ENCODE measurements at places on chromosomes 7 and 10.
A peak's percentile ranks its signal among the peaks of the same experiment; 100 is the strongest.

GRCh38 chr10:86261470-86261869 lies 105.1 kb downstream of the GRID1 start:
- DNase-seq, result no peak

- DNase-seq, result no peak
Observed at GRCh38 chr10:44897049-44897448, 14.1 kb upstream of the TMEM72 start.

DNA sequence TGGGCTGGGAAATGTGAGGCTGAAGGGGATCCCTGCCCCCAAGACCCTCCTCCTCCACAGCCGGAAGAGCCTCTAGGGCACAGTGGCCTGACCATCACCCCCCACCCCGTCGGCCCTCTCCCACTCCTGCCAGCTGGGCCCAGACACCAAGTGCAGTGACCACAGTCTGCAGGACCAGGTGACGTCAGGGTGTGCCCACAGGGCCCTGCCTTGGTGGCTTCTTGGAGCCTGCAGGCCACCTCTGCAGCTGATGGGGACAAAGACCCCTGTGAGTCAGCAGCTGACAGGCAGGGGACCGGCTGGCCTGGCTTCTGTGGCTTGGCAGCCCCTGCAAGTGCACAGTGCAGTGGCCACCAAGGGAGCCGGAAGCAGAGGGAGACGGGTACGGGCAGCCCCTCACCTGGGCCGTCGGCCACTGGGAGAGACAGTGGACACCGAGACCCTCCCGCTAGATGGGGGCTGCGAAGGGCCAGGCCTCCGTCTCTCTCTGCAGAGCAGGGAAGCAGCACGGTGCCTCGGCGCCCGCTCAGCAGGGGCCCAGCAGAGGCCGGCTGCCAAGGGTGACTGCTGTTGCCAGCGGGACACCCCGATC lies 274.6 kb downstream of the ELFN1 start:
- DNase-seq, result no peak

DNA sequence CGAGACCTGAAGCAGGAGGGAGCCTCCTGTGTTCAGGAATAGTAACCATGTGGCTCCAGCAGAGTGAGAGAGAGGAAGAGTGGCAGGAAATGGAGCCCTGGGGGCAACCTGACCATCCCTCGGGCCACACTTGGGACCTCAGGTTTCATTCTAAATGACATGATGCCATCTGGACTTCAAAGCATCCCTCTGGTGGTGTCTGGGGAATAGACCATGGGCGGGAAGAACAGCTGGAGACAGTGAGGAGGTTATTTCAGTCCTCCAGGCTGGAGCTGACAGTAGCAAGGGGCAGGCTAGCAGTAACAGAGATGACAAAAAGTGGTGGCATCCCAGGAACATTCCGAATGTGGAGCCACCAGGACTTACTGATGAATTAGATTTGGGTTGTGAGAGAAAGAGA lies 44.8 kb downstream of the AKR1B1 start:
- DNase-seq, result no peak

- DNase-seq, result peak; percentile 41
Observed at GRCh38 chr10:63819753-63820329, 298.6 kb downstream of the REEP3 start.

DNA sequence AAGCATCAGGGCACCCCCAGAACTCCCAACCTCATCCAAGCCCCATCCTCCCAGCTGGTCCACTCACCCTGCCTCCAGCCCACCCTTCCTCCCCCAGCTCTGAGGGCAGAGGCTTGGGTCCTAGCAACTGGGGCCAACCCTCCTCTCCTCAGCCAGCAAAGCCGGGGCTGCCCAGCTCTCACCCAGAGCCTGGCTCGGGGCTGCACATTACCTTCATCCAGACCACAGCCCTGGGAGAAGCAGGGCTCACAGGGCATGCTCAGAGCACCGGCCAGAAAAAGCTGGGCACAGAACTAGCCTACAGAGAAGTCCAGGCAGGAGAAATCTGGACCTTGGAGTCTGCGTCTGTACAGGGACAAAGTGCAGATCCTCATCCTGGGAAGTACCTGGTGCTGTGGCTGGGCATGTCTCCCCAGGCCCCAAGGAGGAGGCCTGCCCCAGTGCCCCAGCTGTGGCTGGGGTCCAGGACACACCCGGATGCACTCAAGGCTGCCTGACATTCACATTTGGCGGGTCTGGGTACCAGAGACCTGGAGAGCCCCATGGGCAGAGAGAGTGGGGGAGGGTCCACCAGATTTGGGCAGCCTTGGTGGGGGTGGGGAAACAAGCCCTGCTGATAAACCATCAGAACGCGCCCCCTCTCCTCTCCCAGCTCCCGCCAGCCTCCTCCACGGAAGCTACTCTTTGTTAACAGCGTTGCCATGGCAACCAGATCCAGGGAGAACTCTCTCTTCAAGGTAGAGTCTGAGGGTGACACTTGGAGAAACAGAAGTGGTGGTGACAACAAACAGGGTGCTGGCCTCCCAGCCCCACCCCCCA lies 5.1 kb downstream of the RASGEF1A start:
- DNase-seq, result no peak

DNA sequence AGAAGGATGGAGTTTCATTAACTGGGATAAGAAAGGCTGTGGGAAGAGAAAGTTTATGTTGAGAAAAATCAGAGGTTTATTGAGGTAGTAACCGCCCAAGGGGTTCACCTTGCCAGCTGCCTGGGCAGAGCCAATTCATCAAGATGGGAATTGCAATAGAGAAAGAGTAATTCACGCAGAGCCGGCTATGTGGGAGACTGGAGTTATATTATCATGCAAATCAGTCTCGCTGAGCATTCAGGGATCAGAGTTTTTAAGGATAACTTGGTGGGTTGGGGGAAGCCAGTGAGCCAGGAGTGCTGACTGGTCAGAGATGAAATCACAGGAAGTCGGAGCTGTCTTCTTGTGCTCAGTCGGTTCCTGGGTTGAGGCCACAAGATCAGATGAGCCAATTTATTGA lies 70.6 kb downstream of the MALRD1 start:
- DNase-seq, result no peak

DNA sequence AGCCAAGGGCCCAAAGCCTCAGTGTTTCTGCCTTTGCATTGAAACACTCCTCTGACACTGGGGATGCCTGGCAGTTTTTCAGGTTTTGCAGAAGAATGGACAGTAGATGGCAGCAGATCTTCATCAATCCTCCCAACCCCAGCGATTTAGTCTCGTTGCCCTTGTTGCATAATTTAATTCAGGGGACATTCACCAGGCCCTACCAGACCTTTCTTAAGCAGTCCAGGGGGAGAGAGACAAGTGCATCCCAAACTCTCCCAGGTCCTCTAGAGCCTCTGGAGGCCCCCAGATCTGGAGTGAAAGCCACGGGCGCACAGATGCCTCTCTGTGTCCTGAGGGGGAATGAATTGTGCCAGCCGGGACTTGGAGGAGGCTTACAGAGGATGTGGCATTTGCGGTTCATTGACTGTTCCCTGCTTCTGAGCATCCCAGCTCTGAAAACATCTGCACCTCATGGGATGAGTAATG lies 29.6 kb downstream of the MINDY4 start:
- DNase-seq, result peak; percentile 25

DNA sequence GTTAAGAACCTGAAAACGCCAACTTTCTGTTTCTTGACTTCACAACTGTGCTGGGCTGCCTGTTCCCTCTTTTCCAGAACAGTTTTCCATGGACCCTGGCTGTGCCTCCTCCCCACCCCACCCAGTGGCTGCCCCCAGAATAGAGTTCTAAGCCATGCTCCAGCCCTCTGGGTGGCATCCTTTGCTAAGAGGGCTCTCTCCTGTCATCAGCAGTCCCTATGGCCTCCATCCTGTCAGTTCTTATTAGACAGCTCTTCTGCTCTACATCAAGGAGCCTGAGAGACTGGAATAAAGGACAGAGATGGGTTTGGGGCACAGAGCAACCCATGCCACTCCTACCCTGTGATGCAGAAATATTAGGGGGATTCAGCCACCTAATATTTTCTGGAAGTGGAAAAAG lies 13.9 kb upstream of the LRRC4 start:
- DNase-seq, result no peak

DNA sequence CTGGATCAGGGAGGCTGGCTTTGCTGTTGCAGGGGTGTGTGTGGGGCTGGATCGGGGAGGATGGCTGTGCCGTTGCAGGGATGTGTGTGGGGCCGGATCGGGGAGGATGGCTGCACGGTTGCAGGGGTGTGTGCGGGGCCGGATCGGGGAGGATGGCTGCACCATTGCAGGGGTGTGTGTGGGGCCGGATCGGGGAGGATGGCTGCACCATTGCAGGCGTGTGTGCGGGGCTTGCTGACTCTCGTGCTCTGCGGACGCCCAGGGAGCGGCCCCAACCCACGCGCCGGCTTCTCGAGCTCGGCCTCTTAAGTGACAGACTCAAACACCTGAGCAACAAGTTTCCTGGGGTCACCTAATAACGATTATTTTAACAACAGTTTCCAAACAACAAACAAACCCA lies 518.2 kb downstream of the DNAJB6 start:
- no peak for DNase-seq

GRCh38 chr10:17199351-17199804 lies 2.1 kb downstream of the TRDMT1 start:
- DNase-seq, result no peak

DNA sequence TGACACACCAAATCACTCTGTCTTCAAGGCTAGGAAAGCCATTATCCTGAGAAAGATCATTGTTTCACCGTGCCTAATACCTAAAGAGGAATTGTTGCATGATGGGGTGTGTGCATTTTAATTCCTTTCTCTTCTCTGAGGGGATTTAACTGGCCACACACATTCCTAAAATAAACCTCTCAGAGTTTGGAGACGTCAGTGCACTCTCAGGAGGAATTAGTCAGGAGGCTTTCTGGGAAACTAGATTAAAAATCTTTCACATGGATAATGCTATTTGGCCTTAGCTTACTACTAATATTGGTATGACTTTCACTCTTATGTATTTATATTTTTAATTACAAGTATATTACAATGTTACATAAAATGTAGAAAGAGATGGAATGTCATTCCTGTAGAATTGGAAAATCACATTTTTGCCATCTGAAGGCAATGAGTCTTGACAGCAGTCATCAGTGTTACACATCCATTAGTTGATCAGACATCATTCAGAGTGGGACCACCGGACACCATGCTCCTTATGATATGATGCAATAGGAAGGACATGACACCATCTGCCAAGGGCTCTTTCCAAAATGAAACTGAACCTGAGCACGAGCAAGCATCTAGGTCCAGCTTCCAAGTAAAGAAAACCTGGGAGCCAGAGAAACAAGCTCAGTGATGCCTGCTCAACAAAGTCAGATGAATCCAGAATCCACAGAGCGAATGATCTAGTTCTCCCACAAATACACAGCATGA lies 43.1 kb upstream of the TMEM273 start:
- DNase-seq, result no peak

- DNase-seq, result no peak
Observed at GRCh38 chr10:63673246-63673645, 152.0 kb downstream of the REEP3 start.

GRCh38 chr7:114981323-114981722 lies 59.4 kb downstream of the MDFIC start:
- no peak for DNase-seq

GRCh38 chr7:23713285-23714149 lies 3.5 kb downstream of the STK31 start:
- no peak for DNase-seq

DNA sequence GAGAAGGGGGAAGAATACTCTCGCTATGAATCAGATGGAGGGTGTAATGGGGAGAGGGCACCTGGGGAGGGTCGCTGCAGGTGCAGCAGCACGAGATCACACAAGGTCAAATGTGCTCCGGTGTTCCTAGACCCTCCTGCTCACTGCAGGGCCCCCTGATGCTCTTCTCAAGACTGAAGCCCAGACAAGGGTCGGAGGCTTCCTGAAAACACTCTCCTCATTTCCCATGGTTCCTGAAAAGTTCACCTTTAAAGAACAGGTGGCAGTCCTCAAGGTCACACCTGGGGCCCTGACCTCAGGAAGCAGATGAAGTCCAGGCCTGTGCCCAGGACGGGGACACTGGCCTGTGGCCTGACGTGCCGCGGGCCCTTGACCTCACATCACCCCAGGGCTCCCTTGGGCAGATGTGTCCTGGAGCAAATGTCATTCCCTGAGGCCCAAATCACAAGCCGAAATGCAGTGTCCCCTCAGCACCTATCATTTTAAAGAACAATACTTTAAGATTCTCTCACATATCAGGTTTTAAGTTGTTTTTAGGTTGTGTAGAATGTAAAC lies 289.8 kb downstream of the GLRX3 start:
- no peak for DNase-seq

GRCh38 chr7:93011351-93012294 lies 106.2 kb downstream of the SAMD9 start:
- no peak for DNase-seq

DNA sequence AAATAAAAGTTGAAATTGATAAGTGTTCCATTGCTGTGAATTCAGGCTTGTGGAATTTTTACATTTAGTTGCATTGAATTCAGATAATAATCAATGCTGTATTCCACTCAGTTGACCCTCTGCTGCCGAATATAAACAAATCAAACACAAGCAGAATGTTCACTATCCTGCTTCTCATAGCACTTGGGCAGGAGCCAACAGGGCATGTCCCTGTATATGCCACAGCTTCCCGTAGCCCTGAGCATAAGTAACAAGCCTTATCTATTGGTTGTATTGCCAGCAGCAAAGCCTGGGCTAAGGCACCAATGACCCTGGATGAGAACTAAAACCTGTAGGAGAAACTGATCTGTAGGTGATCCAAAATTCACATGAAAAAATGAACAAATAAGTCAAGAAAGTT lies 145.9 kb downstream of the ARHGAP12 start:
- no peak for DNase-seq

DNA sequence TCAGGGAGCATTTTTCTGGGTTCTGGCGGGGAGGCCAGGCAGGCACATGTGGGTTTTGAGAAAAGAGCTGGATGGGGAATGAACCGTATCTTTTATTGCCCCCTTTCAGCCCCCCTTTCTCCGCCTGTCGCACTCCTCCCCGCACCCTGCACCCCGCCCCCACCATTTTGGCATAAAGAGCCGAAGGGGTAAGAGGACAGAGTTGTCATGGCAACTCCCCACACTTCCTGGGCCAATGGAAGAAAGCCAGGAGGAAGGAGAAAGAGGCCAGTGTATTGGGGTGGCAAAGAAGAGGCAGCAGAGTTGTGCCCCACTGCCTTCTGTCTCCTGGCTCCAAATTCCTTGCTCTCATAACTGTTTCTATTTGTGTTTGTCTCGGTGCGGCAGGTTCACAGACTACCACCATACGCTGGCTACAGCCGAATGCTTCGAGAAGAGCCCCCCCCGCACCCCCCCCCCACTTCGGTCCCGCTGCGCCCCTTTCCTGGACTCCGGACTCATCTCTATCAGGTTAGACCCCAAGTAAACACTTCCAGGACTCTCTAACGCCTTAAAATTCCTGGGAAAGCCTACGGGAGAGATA lies 3.4 kb downstream of the KCNIP2 start:
- no peak for DNase-seq

DNA sequence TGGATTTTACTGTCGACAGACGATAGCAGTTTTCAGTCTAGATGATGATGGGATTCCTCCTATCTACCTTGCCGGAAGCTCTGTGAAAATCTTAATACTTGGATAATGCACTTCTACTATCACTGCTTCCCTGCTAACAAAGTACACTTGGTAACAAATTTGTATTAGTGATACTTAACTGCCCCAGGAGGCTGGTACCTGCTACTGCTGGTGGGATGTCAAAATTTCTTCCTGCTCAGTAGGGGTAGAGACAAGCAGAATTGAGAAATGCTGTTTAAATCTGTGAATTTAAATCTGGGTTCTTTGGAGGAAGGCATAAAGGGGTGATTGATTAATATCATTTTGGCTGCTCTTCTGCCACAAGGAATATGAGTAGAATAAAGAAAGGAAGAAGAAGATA lies 99.8 kb upstream of the STRIP2 start:
- DNase-seq, result no peak

GRCh38 chr10:78191301-78191700 lies 157.6 kb downstream of the RPS24 start:
- no peak for DNase-seq

GRCh38 chr7:35257251-35258124 lies 3.6 kb upstream of the TBX20 start:
- DNase-seq, result no peak

Data from substantia nigra (tissue), 51 donors.